Colonic mucosa (tissue), 4 donors: ENCODE measurements at places on chromosomes 2 and 18.

GRCh38 chr2:169664978-169665930 lies 29.0 kb downstream of the CFAP210 start:
- DNase-seq = no peak

DNA sequence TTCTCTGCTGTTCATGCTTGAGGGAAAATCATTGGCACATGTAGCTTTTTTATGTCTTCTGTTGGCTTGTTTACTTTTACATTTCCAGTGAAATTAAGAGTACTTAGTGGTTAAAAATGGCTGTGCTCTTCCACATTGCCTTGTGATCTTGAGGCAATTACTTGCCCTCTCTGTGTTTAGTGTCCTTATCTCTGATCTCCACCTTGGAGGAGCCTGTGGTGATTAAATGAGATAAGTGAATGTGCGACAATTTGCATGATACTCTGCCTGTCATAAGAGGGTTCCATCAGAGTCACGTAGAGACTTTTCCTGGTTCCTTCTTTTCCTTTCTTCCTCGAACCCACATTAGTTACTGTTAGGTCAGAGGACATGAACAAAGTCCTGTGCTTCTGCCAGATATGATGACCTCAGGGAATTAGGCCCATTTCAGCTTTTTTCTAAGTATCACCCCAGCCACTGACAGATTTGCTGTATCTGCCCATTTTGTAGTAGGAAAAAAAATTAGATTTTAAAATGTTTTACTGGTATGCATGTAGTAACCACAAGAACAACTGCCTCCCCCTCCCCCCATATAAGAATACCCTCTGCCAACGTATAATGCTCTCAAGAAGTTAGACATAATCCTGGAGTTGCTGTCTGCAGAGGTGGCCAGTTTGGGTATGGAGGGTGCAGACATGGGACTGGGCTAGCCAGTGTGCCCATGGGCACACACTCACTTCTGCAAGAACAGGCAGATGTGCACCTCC lies 51.9 kb downstream of the TET3 start:
- DNase-seq = no peak

- DNase-seq = no peak
Observed at GRCh38 chr2:205564346-205565141, 117.8 kb upstream of the NRP2 start.

DNA sequence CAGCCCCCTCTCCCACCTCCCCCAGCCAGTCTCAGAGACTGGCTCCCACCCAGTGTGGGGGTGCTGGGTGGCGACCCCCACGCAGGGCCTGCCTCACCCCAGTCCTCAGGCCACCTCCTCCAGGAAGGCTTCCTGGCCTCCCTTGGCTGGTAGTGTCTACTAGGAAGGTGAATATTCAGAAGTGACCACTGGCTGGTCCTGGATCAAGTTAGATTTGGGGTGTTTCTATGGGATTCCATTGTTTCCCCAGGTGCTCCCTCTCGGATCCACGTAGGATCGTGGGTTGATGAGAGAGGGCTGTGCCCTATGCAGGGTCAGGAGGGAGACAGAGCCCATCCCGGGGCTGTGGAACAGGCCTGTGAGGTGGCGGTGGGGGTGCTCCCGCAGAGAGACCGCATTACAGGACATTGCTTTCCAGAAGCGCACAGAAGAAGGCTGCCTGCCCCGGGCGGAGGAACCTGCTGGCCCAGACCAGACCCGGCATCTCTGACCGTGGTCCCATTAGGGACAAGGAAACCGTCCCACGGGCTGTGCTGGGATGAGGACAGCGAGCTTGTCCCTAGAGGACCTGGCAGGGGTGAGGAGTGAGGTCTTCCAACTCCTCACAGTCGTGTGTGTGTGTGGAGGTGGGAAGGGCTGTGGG lies 3.3 kb downstream of the PDCD1 start:
- DNase-seq = no peak

DNA sequence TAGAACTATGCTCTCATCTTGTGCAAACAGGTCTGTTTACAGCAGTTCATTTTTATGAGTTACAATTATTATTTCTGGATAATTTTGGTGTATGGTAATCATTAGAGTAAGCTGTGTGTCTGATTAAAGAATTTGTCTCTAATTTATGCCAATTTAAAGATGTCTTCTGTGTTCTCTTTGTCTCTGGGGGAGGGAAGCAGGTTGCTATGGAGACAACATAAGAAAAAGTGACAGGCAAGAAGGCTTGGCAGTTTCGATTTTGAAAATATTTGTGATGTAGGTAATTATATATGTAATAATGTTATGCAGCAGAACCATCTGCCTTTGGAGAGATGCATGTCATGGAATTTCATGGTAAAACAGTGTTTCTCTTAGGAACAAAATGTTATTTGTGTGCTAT lies 78.2 kb downstream of the SH3RF3 start:
- DNase-seq = no peak

GRCh38 chr18:8766559-8767293 lies 61.4 kb downstream of the MTCL1 start:
- no peak for DNase-seq

DNA sequence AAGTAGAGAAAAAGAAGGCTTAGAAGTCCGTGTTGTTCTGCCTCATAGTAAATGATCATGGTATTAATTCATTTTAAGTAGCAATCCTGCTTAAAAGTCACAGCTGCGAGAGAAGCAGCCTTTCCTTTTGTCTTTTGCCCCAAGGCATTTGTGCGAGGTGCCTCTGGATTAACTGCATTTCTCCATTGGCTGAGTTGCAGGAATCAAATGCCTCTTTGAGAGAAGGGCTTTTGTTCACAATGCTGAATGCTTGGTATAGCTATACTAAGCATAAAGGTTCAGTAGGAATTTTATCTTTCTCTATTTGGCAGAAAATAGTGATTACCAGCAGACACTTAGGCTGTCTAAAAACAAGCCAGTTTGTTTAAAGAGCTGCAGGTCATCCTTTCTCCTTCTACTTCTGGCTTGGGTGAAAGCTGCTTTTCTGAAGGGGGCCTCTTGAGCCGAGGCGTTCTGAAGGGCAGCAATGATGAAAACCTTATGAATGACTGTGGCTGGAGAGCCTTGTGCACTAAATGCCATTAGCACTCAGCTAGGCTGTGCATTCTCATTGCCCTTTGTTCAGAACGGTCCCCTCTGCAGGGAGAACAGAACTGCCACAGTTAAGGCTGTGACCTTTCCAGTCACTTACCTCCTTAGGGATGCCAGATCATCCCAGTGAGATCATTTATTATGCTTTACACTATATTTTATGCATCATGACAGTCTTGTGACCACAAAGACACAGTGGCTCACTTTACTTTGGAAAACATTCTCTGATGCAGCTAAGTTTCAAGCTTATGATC lies 68.8 kb upstream of the TMEM87B start:
- no peak for DNase-seq

- DNase-seq = no peak
Observed at GRCh38 chr2:52288596-52288995, 1256.7 kb upstream of the NRXN1 start.

DNA sequence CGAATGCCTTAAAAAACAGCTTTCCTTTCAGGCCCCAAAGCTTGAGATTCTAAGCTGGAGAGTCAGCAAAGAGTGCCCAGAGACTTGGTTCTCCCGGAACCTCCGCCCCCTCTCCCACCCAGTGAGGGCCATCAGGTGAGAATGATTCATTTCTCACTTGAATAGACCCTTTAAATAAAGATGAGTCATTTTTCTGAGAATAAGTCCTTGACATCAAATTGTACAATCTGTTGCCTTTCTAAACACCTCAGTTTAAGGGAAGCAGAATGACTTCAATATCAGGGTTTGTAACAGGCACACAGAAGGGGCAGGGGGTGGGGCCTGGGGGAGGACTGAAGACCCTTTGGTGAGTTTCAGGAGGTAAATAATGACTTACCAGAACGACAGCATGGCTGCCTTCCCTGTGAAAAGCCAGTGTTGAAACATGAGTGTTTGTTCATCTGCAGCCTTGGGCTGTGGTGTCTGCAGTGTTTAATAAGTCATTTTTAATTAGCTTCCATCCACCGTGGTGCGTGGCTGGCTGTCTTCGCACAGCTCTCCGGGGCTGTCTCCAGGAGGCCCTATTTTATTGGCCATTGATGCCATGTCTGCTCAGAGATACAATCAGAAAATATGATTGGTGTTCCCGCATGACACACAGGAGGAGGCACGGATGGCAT lies 134.9 kb upstream of the ZNF236 start:
- DNase-seq = no peak

DNA sequence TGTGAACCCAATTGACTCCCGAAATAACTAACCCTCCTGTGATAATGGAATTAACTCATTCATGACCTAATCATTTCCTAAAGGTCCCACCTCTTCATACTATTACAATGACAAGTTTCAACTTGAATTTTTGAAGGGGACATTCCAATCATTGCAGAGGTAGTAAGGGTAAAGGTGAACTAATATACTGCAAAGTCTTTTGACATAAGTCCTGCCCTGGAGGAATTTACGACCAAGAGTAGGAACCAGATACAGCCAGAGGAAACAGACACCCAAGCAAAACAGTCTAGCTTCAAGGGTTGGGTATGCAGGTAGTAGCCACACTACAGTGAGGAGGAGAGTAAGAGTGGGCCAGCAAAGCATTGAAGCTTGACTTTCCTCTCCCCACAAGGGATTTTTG lies 1.2 kb upstream of the SRBD1 start:
- DNase-seq = no peak

DNA sequence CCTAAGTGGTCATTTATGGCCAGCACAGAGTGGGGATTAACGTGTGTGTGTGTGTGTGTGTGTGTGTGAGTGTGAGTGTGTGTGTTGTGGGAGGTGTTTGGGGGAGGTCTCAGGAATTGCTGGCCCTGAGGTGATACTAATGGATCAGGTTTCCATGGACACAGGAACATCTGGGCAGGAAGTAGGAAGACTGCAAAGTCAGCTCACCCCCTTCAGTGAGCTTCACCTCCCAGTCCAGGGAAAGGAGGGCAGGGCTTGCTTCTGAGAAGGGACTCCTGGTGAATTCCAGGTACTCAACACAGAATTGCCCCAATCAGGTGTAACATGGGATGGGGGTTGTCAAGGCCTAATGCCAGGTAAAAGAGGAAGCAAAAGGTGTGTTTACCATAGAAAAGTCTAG lies 30.3 kb upstream of the IL1R1 start:
- DNase-seq = no peak

- no peak for DNase-seq
Observed at GRCh38 chr18:46040033-46040746, 31.9 kb downstream of the PSTPIP2 start.

DNA sequence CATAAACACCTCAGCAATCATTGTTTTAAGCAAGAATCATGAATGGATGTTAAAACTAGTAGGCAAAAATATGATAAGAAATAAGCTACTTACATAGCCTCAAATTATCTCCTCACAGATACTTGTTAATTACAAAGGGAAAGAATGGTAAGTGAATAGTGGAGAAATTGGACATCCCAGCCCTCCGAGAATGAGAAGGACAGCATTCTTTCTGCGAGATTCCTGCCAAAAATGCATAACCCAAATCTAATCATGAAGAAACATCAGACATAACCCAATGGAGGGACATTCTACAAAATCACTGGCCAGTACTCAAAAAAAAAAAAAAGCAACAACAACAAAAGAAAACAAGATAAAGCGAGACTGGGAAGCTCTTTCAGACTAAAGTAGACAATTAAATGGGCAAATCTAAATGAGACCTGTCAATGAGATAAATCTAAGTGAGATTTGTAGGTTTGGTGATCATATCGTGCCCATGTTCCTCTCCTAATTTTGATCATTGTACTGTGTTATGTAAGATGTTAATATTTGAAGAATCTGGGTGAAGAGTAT lies 57.9 kb upstream of the GLI2 start:
- no peak for DNase-seq

DNA sequence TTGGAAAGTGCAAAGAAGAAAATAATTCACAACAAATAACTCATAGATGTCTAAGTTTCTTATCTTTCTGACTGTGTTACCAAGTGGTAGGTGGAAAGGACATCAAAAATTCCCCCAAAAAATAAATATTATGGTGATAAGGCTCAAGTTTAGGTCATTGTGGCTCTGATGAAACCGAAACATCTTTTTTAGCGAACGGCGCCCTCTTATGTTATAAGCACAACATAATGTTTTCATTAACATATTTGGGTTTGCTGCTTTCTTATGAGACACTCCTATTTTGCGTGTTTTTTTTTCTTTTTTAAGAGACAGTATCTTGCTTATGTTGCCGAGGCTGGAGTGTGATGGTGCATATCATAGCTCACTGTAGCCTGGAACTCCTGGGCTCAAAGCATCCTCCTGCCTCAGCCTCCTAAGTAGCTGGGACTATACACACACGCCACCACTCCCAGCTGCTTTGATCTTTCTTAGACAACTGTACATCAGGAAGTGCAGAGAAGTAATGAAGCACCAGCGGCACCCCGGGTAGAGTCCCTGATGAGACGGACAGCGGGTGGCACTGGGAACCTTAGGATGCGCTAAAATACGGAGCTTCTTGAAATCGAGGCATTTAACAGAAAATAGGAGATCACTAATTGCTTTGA lies 38.5 kb upstream of the SLC35G4 start:
- no peak for DNase-seq

GRCh38 chr18:49273241-49273880 lies 187.1 kb downstream of the DYM start:
- DNase-seq = peak; percentile 30

GRCh38 chr18:24177499-24178133 lies 38.8 kb downstream of the CABYR start:
- no peak for DNase-seq

DNA sequence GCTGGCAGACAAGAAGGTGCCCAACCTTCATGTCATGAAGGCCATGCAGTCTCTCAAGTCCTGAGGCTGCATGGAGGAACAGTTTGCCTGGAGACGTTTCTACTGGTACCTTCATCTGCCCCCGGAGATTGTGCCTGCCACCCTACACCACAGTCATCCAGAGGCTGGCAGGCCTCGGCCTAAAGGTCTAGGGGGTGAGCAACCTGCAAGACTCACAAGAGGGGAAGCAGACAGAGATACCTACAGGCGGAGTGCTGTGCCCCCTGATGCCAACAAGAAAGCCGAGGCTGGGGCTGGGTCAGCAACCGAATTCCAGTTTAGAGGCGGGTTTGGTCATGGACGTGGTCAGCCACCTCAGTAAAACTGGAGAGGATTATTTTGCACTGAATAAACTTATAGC lies 12.0 kb upstream of the SERTAD2 start:
- DNase-seq = no peak

DNA sequence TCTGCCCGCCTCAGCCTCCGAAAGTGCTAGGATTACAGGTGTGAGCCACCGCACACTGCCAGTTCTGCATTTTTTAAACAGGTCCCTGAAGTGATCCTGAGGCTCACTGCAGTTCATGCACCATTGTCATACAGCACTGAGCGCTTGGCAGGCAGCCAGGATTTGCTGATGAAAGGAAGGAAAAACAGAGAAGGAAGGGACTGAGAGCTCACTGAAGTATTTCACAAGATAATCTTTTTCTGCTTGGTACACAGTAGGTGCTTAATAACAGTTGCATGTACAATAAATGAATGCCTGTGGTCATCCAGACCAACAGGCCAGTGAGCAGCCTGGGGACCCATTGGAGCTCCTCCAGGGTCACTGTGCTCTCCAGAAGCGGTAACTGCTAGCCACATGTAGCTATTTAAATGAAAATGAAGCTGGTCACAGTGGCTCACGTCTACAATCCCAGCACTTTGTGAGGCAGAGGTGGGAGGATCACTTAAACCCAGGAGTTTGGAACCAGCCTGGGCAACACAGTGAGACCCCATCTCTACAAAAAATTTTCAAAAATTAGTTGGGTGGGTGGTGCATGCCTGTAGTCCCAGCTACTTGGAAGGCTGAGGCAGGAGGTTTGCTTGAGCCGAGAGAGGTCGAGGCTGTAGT lies 33.1 kb upstream of the SMAD7 start:
- DNase-seq = no peak
